ENCODE measurements at places on chromosomes 6 and 20. TPM values are rescaled to one million over a fixed set of nuclear protein-coding genes. Genes with fewer than 3 reads are reported as not detected.

The ZBTB24 gene
- total RNA-seq = 14.8 TPM

The MUCL3 gene
- not detected for total RNA-seq

The SYCP2L gene
- total RNA-seq = 9.8 TPM

The MDFI gene
- 11.7 TPM for total RNA-seq

The PEX3 gene
- total RNA-seq = 34.8 TPM

Data from occipital lobe (tissue), 3 donors.